ENCODE measurements at places on chromosomes 11 and 22. TPM values are rescaled to one million over a fixed set of nuclear protein-coding genes. Genes with fewer than 3 reads are reported as not detected.

The MMP7 gene
- not detected for total RNA-seq

The KDM4E gene
- total RNA-seq, result not detected

The TRIM48 gene
- not detected for total RNA-seq

The GRAMD1B gene
- total RNA-seq, result 31.8 TPM

The PRDM10 gene
- total RNA-seq, result 5.4 TPM

GRCh38 chr11:114482114-114482513 lies 42.8 kb downstream of the REXO2 start:
- DNase-seq, result no peak

GRCh38 chr11:95659088-95659487 lies 130.5 kb downstream of the FAM76B start:
- DNase-seq, result no peak

- no peak for DNase-seq
These were observed 163.6 kb downstream of the ST3GAL4 start for GRCh38 chr11:126518972-126519690.

DNA sequence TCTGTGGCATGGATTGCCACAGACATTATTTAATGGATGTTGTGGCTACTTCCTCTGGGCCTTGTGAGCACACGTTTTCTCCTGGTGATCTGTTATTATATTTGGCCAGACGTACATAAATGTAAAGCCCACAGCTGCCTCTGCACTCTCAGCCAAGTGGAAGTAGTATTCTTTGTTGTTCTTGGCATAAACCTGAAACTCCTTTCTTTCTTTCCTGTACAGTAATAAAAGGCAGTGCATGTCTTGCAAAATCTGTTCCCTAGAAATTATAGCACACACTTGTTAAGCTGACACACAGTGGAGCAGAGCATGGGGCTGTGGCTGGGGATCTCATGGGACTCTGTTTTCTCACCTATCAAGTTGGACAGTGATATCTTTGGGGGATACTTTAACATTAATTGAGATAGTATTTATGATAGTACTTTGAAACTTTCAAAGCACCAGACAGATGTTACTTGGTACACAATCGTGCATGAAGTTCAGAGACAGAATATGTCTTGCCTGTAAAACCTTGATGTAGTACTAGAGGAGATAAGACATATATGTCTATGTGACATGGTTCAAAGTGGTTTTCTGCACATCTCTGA lies 20.9 kb downstream of the PANX1 start:
- no peak for DNase-seq

DNA sequence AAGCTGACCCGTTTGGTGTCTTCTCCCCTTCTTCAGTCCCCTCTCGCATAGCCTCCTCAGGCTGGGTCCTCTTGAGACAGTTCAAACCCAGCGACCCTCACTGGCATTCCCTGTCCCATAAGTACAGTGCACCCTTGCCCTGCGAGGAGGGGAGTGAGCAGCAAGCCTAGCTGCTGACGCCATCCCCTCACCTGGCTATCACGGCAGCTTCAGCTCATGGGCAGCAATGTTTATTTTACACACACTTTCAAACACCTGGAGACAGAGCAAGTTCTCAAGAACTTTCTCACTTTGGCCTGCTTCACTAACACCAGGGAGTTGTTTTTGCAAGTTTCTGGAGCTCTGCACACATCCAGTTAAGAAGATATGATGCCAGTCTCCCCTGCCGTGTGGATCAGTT lies 189.6 kb upstream of the E2F8 start:
- DNase-seq, result no peak

GRCh38 chr11:28461846-28462245 lies 353.7 kb downstream of the METTL15 start:
- no peak for DNase-seq

DNA sequence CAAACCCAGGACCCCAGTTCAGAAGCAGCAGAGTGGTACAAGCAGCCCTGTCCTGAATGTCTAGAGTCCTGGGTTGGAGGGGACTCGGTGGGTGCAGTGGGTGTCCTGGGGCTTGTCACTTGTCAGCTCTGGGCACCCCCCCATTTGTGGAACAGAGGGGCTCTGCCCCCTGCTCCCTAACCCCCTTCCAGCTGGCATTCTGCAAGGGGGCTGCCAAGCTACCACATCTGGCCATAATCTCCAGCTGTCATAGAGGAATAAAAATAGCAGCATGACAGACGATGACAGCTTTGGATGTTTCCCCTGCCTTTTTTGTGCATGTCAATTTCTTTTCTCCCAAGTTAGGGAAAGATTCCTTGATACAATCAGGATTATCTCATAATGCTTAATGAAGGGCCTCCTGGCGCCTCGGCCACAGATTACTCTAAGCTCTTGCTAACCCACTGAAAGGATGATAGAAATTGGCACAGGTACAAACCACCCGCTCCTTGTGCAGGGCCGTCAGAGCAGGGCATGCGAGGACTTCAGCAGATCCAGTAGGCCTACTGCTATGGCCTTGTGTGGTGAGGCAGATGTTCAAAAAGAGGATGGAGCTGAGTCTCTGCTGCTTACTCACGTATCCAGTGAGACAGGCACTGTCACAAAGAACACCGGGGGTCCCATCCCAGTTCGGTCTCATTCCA lies 83.0 kb downstream of the ISX start:
- no peak for DNase-seq

DNA sequence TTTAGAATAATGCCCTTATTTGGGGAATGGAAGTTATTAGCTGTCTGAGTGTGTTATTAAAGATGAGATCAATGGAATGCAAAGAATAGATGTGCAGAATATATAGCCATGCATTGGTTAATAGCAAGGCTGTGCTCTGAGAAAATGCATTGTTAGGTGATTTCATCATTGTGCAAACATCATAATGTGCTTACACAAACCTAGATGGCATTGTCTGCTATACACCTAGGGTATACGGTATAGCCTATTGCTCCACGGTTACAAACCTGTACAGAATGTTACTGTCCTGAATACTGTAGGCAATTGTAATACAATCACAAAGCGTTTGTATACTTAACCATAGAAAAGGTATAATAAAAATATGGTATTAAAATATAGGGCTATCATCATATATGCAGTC lies 25.5 kb downstream of the SLC5A12 start:
- DNase-seq, result no peak

DNA sequence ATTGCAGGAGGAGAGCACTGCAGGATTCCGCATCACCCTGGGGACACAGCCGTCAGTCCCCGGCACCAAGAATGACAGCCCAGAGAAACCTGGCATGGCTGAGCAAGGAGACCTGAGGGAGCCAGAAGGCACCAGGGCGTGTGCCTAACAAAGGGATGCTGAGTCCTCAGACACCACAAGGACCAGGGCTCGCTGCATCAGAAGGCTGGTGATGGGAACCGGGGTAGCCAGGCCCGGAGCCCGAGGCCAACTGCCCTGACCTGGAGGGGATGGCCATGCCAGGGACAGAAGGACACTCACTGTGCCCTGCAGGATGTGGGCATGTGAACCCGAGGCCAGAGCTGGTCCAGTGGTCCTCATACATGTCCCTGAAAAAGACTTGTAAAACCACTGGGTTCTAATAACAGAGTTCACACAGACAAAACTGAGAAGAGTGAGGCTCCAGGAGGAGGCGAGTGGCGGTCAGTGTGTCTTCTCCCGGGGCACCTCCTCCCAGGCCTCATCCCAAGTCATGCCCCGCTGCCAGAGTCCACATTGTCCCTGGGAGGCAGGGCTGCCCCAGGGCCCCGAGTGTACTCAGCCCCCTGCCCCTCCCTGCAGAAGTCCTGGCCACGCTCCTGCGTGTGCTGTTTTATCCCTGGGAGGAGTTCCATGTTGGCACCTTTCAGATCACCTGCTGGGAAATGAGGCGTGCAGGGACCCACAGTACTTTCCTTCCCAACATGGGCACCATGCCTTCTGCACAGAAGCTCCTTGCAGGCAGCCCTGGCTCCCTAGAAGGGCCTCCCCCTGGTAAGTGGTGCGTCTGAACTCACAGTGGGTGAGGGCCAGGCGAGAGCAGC lies 42.5 kb downstream of the TBX1 start:
- DNase-seq, result peak; percentile 10

- no peak for DNase-seq
These were observed 12.5 kb upstream of the MRPL16 start for GRCh38 chr11:59822989-59823566.

- no peak for DNase-seq
These were observed 34.8 kb upstream of the PRODH start for GRCh38 chr22:18970948-18971315.

GRCh38 chr22:25393121-25393805 lies 171.2 kb upstream of the GRK3 start:
- no peak for DNase-seq

GRCh38 chr11:12771875-12772274 lies 97.7 kb downstream of the TEAD1 start:
- no peak for DNase-seq

DNA sequence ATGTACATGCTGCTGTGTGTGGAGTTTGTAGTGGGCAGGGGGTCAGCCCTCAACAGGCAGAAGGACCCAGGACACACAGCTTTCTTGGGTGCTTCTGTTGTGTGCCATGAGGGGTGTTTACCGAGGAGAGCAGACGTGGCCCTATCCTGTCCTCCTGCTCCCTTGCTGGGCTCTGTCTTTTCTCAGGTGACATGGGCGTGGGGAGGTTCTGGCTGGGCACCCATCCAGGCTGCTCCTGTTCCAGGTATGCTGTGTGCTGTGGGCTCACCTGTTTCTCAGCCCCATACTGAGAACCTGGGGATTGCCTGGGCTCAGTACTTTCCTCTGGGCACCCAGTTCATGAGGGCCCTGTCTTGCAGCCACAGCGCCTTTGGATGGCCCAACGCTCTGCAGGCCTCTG lies 23.3 kb downstream of the MICALL1 start:
- DNase-seq, result no peak

GRCh38 chr11:132296946-132297610 lies 926.7 kb downstream of the NTM start:
- DNase-seq, result no peak

GRCh38 chr11:82995235-82995634 lies 76.5 kb downstream of the RAB30 start:
- DNase-seq, result no peak

DNA sequence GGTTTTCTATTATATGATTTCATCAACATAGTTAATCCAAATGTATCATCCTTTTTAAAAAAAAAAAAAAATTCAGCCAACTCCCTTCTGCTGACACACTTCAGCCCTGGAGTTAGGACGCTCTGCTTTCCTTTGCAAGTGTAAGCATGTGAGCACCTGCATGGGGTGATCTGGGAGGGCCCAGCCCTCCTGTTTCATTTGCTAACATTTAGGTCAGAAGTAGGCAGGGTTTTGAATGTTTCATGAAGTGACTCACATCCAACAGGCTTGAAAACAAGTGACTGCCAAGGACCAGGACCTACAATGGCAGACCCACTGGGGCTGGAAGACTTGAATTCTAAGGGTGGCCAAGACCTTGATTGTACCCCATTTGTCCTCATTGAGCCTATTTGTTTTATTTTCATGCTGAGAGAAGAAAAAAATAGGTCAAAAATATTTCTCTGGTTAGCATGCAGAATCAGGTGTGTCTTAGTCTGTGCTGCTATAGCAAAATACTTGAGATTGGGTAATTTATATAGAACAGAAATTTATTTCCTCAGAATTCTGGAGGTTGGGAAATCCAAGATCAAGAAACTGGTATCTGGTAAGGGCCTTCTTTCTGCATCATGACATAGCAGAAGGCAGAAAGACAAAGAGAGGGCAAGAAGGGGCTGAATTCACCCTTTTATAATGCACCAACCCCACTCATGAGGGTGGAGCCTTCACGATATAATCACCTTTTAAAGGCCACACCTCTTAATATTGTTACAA lies 137.6 kb downstream of the CD44 start:
- DNase-seq, result no peak

DNA sequence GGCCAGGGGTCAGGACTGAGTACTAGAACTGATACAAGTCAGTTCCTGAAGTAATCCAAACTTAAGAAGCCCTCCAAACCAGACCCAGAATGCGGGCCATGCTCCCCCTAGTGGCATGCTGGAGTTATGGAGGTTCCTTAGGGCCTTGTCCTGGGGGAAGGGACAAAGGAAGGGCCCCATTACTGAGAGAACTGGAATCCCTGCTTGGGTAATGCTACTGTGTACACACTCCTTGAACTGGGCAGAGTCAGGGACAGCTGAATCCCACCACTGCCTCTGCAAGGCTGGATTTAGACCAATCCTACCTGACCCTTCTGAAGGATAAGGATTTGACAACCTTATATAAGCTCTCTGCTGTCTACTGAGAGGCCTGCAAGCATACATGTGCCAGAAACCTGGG lies 97.3 kb upstream of the AKIP1 start:
- DNase-seq, result peak; percentile 66

DNA sequence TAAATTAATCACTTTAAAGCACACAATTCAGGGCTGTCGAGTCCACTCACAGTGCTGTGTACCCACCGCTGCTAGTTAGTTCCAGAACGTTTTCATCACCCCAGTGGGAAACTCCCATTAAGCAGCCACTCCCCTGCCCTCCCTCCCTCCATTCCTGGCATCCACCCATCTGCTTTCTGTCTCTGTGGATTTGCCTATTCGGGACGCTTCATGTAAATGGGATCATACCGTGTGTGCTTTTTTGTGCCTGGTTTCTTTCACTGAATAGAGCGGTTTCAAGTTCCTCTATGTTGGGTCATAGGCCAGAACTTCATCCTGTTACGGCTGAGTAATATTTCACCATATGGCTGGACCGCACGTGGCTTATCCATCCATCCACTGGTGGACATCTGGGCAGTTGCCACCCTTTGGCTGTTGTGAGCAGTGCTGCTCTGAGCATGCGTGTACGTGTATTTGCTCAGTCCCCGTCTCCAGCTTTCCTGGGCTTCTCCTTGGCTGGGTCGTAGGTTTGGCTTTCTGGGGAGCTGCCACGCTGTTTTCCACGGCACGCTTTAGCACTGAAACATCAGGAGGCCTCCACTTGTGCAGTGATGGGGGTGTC lies 30.1 kb downstream of the ARHGAP8 start:
- no peak for DNase-seq

Data from left ventricle myocardium inferior (tissue), 1 donor.